ENCODE measurements at places on chromosomes 1 and 21. TPM values are rescaled to one million over a fixed set of nuclear protein-coding genes. Genes with fewer than 3 reads are reported as not detected.

DNA sequence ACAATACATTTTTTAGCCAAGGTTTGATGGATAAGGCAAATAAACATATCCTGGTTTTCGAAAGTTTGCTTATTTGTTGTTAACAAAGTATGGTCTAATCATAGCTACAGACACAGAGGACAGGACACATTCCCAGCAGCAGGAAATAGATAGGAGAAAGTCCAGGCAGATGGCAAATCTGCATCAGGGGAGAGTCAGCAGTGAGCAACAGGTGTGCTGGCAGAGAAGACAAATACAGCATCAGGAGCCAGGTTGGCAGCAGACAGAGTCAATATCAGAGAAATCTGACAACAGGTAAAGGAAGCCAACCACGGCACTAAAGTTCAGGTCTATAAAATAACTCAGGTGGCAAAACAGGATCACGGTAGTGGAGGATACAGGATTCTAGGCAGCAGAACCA lies 210.7 kb upstream of the PTBP2 start:
- no peak for DNase-seq

DNA sequence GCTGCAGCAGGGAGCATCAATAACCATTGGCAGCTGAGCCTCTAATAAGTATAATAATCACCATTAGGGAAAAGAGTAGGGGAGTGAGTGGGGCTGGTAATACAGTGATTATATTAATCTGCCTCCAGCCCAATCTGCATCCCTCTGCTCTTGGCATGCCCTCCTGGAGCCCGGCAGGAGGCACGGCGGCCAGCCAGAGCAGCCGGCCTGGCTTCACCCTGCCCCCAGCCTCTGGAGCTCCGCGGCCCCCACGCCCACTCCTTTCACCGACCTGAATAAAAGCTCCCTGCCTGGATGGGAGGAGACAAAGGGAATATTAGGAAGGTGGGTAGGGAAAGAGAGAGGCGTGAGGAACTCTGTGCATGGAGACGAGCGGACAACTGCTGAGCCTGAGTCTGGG lies 28.3 kb downstream of the OPTC start:
- no peak for DNase-seq

FCN3 gene
- total RNA-seq: not detected

FAM163A gene
- not detected for total RNA-seq

WNT3A gene
- not detected for total RNA-seq

DNA sequence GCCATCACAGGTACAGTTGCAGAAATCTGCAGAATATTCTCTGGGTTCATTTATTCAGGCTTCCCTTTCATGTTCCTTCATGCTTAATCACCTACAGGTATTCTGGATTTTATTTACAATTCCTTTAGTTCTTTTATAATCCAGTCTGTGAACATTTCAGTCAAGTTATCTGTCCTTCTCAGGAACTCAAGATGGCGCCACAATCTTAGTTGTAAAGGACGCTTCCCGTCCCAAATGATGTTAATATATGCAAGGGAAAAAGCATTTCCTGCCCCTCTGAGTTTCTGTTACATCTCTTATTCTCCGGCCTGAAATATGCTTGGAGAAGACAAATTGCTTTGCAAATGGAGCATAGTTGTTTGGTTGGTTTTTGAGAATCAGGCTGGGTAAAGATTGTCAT lies 19.3 kb downstream of the F3 start:
- DNase-seq: peak; percentile 62

GRCh38 chr1:245842106-245842505 lies 665.0 kb downstream of the SMYD3 start:
- peak; percentile 99 for DNase-seq

DNA sequence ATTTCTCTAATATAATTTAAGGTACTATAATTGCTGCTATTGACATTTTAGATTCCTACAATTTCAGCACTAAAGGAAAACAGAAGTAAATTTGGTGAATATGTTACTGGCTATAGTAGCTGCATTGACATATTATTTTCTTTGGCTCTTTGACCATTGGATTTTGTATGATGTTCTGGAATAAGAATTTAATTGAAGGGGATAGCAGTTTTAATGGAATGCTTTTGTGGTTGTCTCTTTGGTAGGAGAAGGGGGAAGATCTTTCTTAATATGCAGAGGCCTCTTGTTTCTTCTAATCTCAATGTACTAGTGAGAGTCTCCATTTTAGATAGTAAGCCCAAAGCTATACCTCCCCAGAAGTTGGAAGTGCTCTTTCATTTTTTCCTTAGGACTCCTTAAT lies 6.9 kb downstream of the DTL start:
- no peak for DNase-seq

DNA sequence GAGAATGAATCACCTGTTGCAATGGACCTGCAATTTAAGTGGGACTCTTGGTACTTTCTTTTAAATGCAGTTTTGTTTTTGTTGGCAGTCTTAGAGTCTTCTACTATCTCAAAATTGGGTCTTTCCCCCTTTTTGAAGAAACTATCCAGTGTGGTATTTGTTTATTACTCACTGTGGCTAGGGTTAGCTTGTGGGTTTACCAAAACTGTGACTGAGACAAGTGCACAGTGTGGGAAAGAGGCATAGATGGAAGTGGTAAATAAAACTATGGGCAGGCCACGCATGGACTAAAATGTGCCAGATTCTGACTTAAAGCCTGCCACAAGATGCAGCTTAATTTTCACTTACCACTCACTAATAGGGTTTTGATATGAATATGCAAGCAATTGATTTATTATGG lies 1441.7 kb downstream of the PLA2G4A start:
- DNase-seq: no peak

DNA sequence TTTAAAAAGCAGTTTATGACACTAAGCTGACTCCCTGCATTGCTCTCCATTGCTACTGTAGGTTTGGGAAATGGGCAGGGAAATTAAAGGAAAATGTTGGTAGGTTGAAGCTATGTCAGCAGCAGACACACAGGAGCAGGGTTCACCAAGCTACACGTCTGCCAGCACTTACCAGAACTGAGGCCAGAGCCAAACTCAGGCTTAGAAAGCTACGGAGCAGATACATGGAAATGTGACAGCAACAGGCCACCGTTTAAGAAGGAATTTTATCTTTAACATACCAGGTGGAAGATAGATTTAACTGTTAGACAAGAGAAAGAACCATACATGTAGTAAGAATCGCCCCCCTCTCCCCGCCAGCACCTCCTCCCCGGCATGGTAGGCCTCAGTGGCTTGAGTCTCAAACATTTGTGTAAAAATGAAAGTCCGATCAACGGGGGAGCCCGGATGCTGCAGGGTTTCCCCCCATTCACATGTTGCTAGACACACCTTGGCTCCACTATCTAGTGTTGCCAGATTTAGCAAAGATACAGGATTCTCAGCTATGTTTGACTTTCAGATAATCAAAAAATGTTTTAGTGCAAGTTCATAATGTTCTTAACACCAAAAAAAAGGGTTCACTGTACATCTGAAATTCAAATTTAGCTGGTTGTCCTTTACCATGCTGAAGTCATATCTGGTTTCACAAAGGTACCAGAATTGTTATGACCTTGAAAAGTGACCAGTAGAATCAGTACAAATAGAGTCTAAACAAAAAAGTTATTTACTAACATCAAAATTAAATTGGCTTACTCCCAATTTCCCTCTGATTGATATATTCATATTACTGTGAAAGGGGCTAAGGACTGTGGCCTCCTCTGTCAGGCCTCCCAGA lies 6.7 kb downstream of the OR2T11 start:
- no peak for DNase-seq
